ENCODE measurements at places on chromosomes 16 and 17. TPM values are rescaled to one million over a fixed set of nuclear protein-coding genes. Genes with fewer than 3 reads are reported as not detected.

GRCh38 chr17:45171338-45172231 lies 9.9 kb downstream of the HEXIM2 start:
- no peaks in the 10 kb centered on the region for H3K36me3 ChIP-seq
- H3K4me3 ChIP-seq, result no peak overlapping the region
- no peak for DNase-seq
- peak overlapping the region; percentile 88 for H3K27ac ChIP-seq
- peaks cover 40% of the 10 kb centered on the region for H3K4me1 ChIP-seq

GRCh38 chr17:63995626-63996025 lies 2.5 kb upstream of the PRR29 start:
- H3K4me1 ChIP-seq, result peaks cover 69% of the 10 kb centered on the region
- H3K27ac ChIP-seq, result no peak overlapping the region
- H3K36me3 ChIP-seq, result no peaks in the 10 kb centered on the region
- no peak overlapping the region for H3K4me3 ChIP-seq
- H3K27me3 ChIP-seq, result no peaks in the 10 kb centered on the region
- no peak for DNase-seq

The NOS2 gene
- total RNA-seq, result 0.19 TPM

GRCh38 chr16:79707876-79708275 lies 107.3 kb upstream of the MAF start:
- H3K4me3 ChIP-seq, result no peak overlapping the region
- DNase-seq, result no peak
- H3K27ac ChIP-seq, result no peak overlapping the region
- no peaks in the 10 kb centered on the region for H3K36me3 ChIP-seq
- no peaks in the 10 kb centered on the region for H3K27me3 ChIP-seq

- no peaks in the 10 kb centered on the region for H3K36me3 ChIP-seq
- no peak for DNase-seq
- H3K27ac ChIP-seq, result no peak overlapping the region
- peaks cover 5% of the 10 kb centered on the region for H3K4me1 ChIP-seq
- H3K27me3 ChIP-seq, result peaks cover 7% of the 10 kb centered on the region
Observed at GRCh38 chr17:4582691-4583090, 1.6 kb upstream of the SMTNL2 start.

DNA sequence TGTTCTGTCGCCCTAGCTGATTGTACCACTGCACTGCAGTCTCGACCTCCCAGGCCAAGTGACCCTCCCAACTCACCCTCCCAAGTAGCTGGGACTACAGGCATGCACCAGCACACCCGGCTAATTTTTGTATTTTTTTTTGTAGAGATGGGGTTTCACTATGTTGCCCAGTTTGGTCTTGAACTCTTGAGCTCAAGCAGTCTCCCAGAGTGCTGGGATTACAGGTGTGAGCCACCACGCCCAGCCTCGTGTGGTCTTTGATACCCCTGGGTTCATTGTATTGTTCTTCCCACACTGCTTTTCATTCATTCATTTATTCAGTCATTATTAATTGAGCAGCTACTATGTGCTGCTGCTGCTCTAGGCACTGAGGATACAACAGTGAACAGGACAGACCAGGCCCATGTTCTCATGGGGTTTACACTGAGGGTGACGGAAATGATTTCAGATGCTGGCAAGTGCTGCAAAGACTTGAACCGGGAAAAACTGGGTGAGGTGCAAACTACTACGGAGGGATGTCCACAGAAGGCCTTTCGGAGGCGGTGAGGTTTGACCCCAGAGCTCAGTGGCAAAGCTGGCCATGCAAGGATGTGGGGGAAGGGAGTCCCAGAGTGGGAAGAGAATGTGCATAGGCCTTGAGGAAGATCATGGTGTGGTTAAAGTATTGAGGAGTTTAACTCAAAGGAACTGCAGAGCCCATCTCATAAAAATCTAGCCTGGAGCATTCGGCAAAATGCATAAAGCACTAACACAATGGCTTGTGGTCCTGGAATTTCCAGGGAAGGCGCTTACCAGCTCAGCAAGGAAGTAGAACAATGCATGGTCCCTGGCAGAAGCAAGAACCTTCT lies 10.9 kb downstream of the ABCC1 start:
- no peak for DNase-seq
- peaks cover 27% of the 10 kb centered on the region for H3K4me1 ChIP-seq

The HERPUD1 gene
- total RNA-seq, result 243 TPM

DNA sequence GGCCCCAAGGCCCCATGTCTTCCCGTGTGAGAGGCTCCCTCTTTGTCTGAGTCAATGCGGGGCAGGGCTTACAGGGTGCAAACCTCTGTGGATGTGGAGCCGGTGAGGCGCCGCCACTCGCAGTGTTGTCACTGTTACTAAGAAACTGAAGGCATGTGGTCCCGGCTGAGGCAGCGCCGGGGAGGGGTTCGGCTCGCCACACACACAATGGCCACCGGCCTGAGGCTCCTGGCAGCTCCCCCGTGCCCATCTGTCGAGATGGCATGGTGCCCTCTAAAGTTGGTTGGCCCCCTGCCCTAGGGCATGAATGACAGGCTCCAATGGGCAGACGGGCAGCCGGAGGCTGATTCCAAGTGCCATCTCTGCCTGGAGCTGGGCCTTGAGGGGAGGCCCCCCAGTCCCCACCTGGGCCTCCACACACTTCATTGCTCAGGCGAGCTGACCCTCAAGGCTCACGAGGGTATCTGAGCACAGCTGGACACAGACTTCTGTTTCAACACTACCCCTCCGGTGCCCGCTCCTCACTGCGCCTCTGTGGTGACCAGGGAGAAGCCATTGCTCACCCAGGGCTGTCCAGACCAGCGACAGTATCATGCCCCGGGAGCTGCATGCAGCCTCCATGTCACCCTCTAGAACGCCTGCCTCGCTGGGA lies 137.2 kb downstream of the C16orf78 start:
- H3K27me3 ChIP-seq, result no peaks in the 10 kb centered on the region
- no peaks in the 10 kb centered on the region for H3K36me3 ChIP-seq
- DNase-seq, result no peak
- no peak overlapping the region for H3K4me3 ChIP-seq
- H3K4me1 ChIP-seq, result no peaks in the 10 kb centered on the region
- no peak overlapping the region for H3K27ac ChIP-seq

GRCh38 chr17:7323731-7324437 lies 5.3 kb downstream of the NEURL4 start:
- H3K27ac ChIP-seq, result no peak overlapping the region
- DNase-seq, result peak; percentile 79
- H3K27me3 ChIP-seq, result no peaks in the 10 kb centered on the region
- peaks cover 43% of the 10 kb centered on the region for H3K36me3 ChIP-seq
- H3K4me1 ChIP-seq, result peaks cover 14% of the 10 kb centered on the region
- H3K4me3 ChIP-seq, result no peak overlapping the region

GRCh38 chr16:7820816-7821215 lies 488.2 kb downstream of the RBFOX1 start:
- no peaks in the 10 kb centered on the region for H3K4me1 ChIP-seq
- DNase-seq, result no peak
- no peaks in the 10 kb centered on the region for H3K27me3 ChIP-seq
- no peak overlapping the region for H3K4me3 ChIP-seq

The PRM2 gene
- total RNA-seq, result not detected

The SMTNL2 gene
- total RNA-seq, result not detected

DNA sequence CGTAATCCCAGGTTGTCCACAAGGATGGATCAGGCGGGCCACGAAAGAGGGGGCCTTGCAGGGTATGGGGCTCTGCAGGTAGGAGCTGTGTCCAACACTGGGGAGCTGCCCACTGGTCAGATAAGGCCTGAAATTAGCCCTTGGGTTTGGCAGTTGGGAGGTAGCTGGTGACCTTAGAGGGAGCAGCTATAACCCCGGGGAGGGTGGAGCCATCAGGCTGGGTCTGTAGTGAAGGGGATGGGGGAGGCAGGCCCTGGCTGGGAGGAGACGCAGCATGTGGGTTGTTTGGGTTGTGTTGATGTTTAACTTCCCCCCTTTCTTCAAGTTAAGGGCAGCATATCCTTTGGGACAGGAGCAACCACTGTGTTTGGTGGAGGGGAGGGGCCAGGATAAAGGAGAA lies 5.9 kb downstream of the MLLT6 start:
- no peak overlapping the region for H3K4me3 ChIP-seq
- H3K27me3 ChIP-seq, result no peaks in the 10 kb centered on the region
- peaks cover 57% of the 10 kb centered on the region for H3K4me1 ChIP-seq
- peaks cover 79% of the 10 kb centered on the region for H3K36me3 ChIP-seq

GRCh38 chr17:80802626-80803450 lies 188.8 kb upstream of the CHMP6 start:
- no peaks in the 10 kb centered on the region for H3K27me3 ChIP-seq
- peaks cover 2% of the 10 kb centered on the region for H3K36me3 ChIP-seq
- no peaks in the 10 kb centered on the region for H3K4me1 ChIP-seq
- H3K27ac ChIP-seq, result no peak overlapping the region

The XYLT1 gene
- 43.8 TPM for total RNA-seq

- H3K36me3 ChIP-seq, result no peaks in the 10 kb centered on the region
- H3K27me3 ChIP-seq, result no peaks in the 10 kb centered on the region
- H3K4me3 ChIP-seq, result no peak overlapping the region
- DNase-seq, result no peak
Observed at GRCh38 chr17:68509141-68510057, 2.8 kb upstream of the PRKAR1A start.

DNA sequence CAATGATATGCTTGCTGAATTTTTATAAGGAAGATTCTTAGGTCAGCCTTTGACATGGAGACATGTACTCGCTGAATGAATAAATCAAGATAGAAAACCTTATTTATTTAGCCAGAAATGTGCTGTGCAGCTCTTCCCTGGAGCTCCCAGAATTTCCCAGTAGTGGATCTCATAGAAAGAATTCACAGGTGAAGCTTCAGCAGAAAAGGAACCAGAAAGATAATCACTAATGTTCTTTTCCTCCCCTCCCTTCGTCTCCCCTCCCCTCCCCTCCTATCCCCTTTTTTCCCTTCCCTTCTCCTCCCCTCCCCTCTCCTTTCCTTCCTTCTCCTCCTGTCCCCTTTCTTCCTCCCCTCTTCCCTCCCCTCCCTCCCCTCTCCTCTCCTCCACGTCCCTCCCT lies 158.2 kb downstream of the MAP2K6 start:
- DNase-seq, result no peak
- no peaks in the 10 kb centered on the region for H3K36me3 ChIP-seq
- H3K27me3 ChIP-seq, result no peaks in the 10 kb centered on the region
- no peak overlapping the region for H3K27ac ChIP-seq
- H3K4me3 ChIP-seq, result no peak overlapping the region

The WFIKKN1 gene
- total RNA-seq, result 0.60 TPM

GRCh38 chr17:78026381-78026780 lies 67.9 kb downstream of the TNRC6C start:
- H3K27ac ChIP-seq, result no peak overlapping the region
- H3K4me1 ChIP-seq, result peaks cover 3% of the 10 kb centered on the region
- DNase-seq, result no peak
